ENCODE measurements at places on chromosomes 11 and 22.

DNA sequence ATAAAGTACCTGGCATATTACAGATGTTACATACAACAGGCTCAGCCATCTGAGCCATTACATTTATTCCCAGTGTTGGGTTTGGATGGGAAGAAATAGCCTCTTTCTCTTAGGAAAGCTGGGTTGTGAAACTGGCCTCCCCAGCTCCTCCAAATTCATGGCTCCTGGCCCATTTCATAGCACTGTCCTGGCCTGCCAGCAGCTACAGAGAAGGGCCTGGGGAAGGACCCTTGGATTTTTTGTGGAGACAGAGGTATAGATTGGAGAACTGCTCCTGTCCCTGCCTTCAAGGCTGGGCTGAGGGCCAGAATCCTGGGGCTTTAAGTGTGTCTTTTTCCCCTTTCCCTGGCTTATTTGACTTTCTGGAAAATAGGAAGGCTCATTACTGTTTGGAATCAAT, 18.0 kb downstream of the PKNOX2 start:
- no peak for DNase-seq

DNA sequence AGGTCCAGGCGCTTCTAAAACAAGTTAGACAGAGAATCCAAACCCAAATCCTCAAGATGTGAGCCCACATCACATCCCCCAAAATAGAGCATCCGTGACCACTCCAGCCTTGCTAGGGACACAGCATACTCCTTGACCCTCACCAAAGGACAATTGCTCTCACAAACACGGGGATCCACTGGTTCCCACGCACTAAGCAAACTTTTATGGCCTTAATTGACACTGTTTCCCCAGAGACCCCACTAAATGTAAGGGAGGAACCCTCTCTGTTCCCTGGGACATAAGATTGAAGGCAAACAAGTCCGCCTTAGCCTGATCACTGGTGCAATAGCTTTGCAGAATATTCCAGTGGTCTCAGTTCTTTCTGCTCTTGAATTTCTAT, 20.1 kb downstream of the ZNF74 start:
- no peak for DNase-seq

GRCh38 chr22:47160781-47161520, 398.5 kb downstream of the TBC1D22A start:
- no peak for DNase-seq

- no peak for DNase-seq
Measured at GRCh38 chr11:34564406-34564805, 50.8 kb upstream of the ELF5 start.

GRCh38 chr11:61052182-61052972, 49.9 kb upstream of the CD5 start:
- DNase-seq, result no peak

GRCh38 chr11:106457727-106458126, 380.3 kb downstream of the AASDHPPT start:
- peak; percentile 57 for DNase-seq

DNA sequence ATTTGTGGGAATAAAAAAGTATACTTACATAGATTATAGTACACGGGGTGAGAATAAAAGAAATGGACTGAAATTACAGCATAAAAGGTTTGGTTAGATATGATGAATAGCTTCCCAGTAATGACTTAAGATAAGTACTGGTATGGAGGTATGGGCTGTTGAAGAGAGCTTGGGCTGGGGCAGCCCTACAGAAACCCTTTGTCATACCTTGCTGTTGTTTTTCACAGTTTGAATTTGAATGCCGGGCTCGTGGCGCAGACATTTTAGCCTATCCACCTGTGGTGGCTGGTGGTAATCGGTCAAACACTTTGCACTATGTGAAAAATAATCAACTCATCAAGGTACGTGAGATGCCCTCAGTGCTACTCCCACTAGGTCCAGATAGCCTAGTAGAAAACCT, 42.3 kb upstream of the RBX1 start:
- no peak for DNase-seq

DNA sequence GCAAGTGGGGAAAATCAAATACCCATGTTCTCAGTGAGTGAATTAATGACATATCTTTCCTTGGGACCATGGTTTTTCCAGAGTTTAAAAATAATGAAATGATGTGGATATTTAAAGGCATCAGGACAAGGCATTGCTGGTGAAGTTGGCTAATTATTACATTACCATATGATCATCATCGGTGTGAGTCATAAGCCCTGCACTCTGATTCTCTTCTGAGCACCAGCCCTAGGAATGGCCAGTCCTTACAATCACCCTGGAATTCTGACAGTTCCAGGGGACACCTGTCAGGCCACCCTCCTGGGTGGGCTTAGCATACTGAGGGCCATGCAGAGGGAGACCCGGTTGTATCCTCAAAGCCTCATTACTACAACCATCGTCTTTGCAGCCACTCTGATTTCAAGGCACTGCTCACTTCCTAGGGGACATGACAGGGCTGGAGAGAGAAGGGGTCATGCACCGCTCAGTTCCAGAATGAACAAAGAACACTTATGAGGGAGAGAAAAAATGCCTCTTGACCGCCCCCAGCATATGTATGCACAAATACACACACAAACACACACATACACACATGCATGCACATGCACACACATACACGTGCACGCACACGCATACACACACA, 365.0 kb downstream of the MIAT start:
- DNase-seq, result no peak

DNA sequence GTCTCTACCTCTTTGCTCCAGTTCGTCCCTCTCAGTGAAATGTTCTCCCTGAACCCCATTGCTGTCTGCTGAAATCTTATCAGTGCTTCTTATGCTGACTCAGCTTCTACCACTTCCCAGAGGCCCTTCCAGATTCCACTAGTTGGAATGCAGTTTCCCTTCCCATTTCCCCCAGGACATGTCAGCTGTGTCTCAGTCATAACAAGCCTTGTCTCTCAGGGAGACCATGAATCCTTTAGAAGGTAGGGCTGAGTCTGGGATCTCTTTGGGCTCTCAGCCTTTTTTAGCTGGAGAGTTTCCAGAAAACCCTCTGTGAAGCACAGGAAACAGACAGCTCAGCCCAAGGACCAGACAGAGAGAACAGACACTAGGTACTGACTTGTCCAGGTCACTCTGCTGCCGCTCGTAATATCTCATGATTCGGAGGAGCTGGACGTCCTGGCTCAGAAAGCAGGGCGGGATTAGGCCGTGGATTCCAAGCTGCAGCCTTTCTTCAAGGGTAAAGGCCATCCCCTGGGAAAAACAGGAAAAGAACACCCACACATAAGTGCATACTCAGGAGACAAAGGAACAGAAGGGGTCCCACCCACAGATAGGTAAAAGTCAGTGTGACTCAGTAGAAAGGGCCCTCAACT, 113.0 kb downstream of the ME3 start:
- no peak for DNase-seq

- no peak for DNase-seq
Measured at GRCh38 chr22:20581503-20582170, 74.2 kb downstream of the MED15 start.

GRCh38 chr11:46489656-46490560, 98.3 kb upstream of the CHRM4 start:
- peak; percentile 55 for DNase-seq

DNA sequence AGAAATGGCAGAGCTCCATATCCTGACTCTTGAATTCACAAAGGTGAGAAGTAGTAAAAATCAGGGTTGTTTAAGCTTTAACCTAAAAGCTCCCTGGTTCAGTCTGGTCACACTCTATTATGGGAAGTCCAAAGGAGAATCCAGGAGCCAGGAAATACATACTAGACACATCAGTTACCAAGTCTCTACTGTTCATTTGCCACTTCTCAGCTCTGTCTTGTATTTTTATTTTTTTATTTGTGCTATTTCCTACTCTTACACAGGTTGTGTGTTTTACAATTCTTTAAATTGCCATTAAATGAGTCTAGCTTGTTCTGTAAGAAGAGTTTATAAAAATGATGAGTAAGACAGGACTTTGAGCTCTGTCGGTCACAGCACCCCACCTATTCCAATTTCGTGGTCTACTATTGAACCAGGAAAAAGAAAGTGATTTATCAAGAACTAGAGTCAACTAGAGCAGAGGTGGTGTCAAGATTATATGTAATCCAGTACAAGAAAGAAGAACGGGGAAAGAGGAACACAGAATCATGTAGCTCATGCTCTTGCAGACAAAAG, 9.7 kb downstream of the MS4A12 start:
- DNase-seq, result no peak

DNA sequence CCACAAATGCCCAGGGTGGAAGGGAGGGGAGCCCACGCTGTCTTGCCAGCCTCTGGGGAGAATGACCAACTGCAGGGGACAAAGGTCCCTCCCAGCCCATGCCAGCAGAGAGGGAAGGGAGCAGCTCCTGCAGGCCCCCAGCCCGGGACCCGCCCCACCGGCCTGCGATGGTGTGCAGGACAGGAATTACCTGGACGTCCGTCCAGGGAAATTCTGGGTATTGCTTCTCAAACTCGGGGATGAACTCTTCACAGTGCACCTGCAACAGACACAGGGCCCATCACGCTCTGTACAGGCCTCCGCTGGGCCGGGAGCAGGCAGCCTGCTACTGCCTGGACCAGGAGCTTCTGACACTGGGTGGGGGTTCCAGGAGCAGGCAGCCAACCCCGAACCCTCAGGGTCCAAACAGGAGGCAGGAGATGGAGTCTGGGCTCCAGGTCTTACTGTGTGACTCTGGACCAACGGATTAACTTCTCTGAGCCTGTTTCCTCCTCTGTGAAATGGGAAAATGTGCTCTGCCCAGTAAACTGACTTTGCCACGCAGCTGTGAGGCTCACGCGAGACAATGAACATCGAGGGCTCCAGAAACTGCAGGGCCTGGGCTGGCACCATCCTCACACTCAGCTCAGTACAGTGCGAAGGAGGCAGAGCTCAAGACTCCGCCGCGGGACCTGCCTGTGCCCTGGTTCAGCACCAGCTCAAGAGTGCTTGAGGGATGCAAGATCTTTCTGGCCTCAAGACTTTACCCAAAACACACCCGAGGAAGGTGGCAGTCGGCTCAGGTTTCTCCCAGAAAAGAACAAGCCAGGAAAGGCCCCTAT, 17.4 kb downstream of the TTLL12 start:
- no peak for DNase-seq

DNA sequence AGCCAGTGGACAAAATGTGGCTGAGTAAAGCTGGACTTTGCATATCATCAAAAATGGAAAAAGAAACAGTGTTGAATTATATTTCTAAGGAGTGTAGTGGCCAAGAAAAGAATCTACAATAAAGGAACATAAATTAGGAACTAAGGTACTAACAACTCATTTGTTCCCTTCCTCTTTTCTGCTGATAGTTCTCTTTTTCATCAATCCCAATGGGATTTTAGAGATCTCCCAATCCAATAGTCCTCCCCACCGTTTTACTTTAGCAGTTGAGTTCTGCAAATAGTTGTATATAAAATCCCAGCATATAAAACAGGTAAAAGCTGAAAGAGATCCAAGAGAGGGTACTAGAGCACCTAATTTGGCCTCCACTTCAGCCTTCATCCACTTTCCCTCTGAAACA, 2.0 kb downstream of the PRCP start:
- DNase-seq, result no peak

DNA sequence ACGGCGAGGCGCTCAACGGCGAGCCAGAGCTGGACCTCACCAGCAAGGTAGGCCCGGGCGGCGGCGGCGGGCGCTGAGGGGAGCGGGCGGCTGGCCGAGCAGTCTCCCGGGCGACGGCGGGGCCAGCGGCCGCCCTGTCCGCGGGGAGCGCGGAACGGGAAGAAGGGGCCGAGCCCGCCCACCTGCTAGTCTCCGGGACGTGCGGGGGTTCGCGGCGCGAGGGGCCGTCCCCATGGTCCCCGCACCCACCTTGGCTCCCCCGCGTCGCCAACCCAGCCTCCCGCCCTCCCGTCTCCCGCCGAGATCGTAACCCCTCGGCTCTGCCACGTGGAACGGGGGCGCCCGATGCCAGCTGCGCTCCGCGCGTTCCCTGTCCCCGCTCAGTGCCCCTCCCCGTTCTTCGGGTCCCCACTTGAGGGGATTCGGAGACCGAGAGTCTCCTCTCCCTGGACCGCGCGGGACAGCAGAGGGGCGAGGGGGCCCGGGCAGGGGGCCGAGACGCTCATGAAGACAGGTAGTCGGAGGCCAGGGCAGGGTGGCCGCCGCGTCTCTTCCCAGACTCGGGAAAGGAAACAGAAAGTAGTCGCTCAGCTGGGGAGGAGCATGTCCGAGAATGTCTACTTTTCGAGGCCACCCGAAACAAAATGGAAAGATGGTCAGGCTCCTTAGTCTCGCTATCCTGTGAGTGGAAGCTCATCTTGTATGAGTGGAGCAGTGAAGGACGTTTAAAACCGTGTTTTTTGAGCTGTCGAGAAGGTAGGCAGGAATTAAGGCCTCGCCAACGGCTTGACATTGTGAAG, 557 bp downstream of the GTPBP1 start:
- DNase-seq, result no peak
